ENCODE measurements at places on chromosomes 11 and 22.

DNA sequence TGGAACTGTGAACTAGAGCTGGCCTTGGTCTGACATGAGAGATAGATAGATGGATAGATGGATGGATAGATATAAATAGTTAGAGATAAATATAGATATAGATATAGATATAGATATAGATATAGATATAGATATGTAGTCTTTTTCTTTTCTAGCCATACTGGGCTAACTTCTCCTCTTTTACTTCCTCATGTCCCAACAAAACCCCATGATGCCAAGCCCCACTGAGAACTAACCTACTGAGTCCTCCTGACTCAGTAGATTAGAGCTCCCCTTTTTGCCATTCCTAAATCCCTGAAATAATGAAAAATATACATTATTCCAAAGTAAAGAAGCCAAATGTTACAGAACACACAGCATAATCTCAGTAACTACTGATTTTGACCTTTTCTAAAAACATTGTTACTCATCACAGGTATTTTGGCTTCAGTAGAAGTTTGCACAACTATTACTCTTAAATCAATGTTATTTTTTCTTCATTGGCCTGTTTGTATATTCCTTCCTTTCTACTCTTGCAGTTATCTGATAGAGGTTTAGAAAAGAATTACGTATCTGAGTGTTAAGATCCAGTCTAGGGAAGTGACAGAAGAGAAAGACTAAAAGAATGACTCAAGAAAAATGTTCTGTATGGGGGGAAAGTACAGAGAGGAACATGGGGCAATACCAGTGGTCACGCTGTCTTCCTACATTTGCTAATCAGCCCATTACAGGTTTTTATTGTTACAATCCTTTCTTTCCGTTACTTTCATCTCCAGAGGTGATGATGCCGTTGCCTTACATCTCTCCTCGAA is 6.0 kb upstream of the OR10D3 start:
- no peak for DNase-seq

DNA sequence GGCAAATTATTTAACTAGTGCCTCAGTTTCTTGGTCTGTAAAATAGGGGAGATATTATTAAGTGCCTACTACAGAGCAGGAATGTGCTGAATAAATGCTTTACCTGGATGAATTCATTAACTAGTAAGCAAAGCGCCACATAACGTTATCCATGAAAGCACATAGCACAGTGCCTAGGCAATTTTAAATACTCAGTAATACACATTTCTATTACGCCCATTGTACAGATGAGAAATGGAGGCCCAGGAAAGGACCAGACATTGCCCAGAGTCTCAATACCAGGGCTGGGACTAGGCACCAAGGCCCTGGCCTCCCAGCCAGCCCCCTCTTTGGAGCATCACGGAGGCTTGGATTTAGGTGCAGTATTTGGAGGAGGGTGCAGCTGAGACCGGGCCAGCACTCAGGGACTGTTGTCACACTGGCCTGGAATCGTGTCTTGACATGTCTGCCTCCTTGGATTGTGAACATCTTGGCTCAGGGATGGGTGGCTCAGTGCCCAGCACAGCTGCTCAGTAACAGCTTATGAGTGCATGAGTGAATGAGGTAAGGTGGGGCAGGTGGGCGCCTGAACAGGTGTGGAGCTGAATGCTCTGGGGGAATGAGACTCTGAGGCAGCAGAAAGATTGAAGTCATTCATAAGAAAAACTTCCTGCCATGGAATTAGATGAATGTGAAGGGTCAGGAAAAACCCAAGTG is 42.1 kb upstream of the TPBGL start:
- DNase-seq = no peak

GRCh38 chr22:42711281-42711731 is 9.4 kb downstream of the A4GALT start:
- DNase-seq = no peak

DNA sequence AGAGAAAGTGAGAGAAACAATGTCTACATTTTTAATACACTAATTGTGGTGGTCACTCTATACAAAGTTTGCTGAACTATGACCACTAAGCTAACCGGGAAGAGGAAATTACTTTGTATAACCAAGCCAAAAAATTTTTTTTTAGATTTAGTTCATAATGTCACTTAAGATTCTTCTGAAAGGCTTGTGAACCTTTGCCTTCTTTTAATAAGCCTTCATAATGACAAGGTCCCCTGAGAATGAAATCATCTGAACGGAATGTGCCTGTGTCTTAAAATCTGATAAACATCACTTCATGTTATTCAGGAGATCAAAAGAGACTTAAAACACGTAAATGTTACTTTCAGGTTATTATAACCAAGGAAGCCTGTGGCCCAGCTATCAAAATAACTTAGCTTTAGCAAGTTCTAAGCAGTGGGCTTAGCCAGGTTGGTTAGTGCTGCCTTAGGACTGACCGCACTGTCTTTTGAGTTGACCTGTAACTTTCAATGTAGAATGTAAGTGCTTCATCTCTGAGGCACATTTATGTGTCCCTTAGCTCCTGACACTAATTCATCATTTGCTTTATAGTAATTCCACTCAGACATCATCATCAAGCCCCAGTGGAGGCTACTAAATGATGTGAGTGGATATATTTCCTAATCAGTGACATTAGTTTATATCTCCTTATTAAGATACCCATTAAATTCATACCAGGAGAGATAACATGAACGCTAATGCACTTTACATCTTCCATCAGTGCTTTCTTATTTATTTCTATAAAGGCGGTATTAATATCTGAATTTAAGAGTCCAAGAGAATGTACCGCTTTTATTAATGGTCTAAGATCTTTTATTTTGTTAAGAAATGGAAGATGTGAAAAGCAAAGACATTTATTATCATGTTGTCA is 122.5 kb downstream of the WNT11 start:
- DNase-seq = no peak

- no peak for DNase-seq
These were observed 71.8 kb upstream of the TP53I11 start for GRCh38 chr11:45022294-45023064.

DNA sequence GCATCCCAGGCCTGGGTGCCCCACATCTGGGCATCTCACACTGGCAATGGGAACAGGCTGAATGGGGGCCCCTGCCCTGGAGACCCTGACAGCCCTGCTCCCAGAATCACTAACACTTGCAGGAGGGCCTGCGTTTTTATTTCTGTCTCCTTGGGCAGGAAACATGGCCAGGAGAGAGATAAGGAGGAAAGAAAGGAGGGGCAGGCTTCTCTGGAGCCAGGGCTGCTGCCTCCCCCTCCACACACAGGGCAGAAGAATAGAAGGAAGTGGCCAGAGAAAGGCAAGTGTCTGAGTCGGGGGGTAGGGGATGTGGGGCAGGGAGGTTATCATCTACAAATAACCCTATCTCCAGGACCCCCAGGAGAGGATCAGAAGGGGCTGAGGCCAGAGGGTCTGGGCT is 25.5 kb upstream of the TSPAN18 start:
- no peak for DNase-seq

GRCh38 chr11:70710601-70711000 is 312.3 kb downstream of the CTTN start:
- DNase-seq = no peak

- no peak for DNase-seq
These were observed 44.9 kb upstream of the ETS1 start for GRCh38 chr11:128632141-128632791.

- DNase-seq = no peak
These were observed 195.9 kb downstream of the CSNK2A3 start for GRCh38 chr11:11157185-11157584.

- no peak for DNase-seq
These were observed 979 bp downstream of the SMIM38 start for GRCh38 chr11:69156673-69157155.

- no peak for DNase-seq
These were observed at the start of gene MOB2 for GRCh38 chr11:1486054-1486825. Gene MOB2, minus strand, starts transcription at chr11:1486779. Its CDS starts 223 bp downstream, at chr11:1486556.

DNA sequence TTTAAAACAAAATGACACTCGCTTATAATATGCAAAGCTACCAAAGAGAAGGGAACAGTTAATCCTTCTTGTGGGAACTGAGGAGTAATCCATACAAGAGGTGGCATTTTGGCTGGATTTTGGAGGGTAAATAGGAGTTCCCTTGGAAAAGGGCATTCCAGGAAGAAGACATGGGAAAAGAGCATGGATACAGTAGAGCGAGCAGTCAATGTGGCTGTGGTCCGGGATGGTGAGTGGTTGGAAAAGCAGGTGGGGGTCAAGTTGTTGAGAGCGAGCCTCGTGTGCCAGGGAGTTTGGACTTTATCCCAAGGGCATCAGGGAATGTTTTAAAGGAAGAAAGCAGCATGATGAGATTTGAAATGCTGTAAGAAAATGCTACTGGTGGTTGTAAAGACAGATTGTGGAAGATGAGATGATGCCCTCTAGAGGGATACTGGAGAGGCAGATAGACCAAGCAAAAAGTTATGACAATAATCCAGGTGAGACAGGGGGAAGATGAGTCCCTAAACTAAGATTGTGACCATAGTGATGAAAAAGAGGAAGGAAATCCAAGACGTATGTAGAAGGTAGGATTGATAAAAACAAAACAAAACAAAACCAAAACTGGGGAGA is 3.8 kb upstream of the MMP7 start:
- DNase-seq = no peak

DNA sequence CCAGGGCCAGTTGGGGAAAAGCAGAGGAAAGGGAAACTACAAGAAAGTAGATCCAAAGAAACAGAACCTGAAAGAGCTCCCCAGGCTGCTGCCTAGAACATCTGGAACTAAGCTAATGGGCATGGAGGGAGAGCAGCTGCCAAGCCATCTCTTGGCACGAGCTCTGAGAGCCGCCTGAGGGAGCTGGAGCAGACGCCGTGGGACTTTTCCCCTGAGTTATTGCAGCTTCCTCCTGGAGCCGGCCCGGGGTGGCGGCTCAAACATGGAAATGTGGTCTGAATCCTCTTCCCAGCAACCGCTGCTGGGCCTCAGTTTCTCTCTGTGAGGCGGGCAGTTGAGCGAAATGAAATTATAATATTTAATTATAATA is 41.8 kb downstream of the LIF start:
- DNase-seq = no peak

DNA sequence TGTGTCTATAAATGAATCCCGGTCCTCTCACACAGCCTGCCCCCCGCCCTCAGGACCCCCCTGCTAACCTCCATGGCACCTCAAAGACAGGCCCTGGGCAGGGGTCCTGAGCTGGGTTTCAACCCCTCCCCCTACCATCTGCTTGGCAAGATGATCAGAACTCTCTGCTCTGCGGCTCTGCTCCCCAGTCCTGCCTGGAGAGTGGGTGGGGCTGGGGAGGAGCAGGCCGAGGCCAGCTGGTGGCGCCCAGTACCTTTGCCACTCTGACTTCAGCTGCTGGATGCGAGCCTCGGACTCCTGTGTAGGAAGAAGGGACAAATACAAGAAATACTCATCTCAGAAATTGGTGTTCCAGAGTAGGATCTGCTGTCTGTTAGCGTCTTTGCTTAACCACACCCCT is 15.0 kb downstream of the SUN2 start:
- no peak for DNase-seq
